Ovary (tissue), 10 donors: ENCODE measurements at places on chromosomes 3 and 15.

DNA sequence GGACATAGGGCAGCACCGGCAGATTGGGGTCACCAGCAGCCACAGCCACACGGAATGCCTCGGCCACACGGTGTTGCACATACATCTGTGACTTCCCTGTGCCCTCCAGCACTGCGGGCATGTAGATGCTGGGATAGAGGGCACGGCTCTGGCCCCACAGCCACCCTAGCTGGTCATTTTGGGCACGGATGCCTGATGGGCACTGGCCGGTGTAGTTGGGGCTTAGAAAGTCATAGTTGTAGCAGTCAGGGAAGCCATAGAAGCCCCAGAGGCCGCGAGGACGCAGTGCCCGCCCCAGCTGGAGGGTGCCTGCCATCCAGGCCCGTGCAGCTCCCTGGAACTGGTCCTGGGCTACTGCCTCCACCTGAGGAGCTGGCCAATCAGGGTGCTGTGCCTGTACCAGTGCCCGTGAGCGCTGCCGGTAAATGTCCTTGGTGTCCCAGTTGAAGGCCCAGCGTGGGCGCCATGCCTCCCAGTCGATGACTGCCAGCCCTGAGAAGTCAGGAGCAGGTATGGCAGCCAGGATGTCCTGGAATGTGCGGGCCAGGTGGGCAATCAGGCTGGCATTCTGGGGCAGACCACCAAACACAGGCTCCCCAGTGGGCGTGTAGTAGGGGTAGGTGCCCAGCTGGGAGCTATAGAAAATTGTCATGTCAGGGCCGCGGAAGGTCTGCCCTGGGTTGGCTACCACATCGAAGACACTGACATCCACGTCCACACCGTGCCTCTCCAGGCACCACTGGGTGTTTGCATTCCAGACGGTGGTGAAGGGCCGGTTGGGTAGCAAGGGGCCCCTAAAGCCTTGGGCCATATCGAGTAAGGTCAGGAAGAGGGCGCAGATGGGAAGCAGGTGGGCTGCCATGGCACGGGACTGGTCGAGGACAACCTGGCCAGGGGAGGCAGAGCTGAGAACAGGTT lies 1.0 kb downstream of the HYAL1 start:
- no peak for DNase-seq

DNA sequence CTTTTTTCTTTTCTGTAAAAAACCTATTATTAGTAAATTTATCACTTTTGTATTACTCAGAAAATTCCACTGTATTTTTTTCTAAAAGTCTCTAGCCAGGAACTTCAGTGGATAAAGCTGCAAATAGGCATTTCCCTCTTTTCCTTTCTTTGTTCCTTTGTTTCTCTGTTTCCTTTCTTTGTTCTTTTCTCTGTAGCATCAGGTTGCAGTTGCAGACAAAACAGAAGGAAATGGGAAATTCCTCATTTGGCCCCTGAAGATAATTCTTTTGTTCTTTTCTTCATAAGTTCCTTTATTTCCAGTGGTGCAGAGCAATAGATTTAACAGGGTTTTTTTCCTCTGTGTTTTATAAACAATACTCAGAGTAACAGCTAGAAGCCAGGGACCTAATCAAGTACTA lies 416.5 kb downstream of the TBL1XR1 start:
- no peak for DNase-seq

DNA sequence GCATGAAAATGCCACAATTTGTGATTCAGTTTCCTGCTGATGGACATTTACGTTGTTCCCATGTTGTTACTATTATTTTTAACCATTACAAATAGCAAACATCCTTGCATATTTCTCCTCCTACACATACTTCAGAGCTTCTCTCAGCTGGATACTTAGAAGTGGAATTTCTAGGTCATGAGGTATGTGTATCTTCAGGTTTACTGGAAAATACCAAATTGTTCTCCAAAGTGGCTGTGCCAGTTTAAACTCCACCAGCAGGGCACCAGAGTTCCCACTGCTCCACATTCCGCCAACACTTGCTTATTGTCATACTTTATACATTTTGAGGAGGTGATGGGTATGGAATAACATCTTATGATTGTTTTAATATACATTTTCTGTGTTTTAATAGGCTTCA lies 45.7 kb downstream of the PRR23E start:
- DNase-seq = no peak

GRCh38 chr3:150737874-150738679 lies 24.9 kb downstream of the SIAH2 start:
- peak; percentile 52 for DNase-seq

GRCh38 chr3:21785765-21786437 lies 34.9 kb upstream of the ZNF385D start:
- DNase-seq = no peak

DNA sequence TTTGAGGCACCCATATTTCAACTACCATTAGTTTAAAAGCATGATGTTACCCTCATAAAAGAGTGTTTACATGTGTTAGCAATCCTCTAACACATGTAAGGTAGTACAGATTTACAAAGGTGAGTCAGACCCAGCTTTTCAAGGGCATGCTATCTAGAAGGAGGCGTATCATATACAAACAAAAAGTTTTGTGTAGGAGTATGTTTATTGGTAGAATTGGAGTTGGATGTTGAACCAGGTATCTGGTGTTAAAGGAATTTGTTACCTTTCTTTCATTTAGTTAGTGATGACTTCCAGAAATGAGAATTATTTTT lies 2.4 kb downstream of the HACD3 start:
- DNase-seq = no peak

- no peak for DNase-seq
Observed at GRCh38 chr3:3281024-3281423, 101.5 kb upstream of the CRBN start.

DNA sequence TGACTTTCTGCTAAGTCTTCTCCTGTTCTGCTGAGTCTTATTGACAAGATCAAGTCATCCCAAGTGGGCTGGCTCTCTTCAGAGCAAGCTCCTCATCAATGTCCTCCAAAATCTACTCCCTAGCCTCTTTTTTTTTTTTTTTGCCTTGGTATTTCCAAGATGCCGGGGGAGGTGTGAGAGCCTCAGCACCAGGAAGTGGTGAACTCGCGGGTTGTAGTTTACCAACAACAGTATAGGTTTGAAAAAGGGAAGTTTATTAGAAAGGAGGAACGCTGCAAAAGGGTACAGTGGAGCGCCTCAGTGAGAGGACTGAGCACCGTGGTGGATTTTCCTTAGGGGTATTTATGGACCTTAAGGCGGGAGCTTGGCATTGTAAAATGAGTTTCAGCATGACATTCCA lies 94.3 kb upstream of the SGO1 start:
- no peak for DNase-seq

DNA sequence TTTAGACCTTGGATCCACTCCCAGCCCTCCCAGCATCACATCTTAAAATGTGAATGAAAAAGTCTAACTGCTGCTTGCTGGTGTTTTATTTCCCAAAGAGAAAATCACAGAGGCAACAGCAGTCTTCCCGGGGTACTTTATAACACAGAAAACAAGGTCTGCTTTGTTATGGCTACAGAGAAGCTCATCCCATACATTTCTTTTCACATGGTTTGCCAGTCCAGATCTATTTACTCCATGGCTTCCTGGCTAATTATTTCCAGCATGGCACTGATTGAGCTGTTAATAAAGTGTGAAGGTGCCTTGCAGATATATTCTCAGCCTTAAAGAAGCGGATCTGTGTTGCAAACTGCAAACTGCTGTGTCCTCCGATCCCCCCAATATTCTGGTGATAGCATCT lies 466.1 kb upstream of the CFAP20DC start:
- DNase-seq = no peak

DNA sequence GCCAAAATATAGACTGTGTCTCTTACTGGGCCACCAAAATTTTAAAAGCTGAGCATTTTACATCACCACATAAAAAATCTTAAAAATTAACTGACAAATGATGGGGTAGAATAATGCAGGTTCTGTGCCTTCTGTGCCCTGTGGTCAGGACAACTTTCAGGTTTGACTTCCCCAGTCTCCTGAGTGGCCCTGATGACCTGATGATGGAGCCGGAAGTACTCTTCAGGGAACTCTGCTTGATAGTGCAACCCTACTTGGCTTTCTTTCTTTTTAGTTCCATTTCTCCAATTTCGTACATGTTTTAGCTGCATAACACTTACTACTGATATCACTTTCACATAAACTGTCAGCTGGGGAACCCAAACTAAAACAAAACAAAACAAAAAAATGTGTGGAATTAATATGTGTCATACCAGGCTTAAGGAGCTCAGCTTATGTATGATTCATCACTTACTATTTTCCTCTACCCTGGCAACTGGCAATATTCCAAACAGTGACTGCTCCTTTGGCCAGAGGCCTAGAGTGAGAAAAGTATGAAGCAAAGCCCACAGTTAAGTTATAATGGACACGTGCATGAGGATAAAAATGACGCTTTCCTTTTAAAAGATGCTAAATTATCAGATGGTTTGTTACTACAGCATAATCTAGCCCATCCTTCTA lies 194.3 kb downstream of the BCHE start:
- no peak for DNase-seq

DNA sequence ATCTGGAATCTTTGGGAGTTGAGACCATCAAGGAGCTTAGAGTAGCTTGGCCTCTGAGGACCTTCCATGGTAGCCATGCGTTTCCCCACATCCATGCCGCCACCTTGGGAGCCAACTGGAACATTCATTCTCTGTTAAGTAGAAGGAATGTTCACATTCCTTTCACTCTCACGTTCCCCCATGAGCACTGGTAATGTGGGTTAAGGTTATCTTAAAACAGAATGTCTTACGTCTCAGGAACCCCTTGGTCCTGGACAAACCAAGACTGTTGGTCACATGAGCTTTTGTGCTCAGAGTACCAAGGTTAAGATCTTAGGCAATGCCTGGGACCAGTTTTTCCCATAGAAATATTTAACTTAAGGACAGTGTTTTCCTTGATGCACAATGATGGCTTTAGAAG lies 211.7 kb upstream of the UBE2E1 start:
- DNase-seq = no peak

DNA sequence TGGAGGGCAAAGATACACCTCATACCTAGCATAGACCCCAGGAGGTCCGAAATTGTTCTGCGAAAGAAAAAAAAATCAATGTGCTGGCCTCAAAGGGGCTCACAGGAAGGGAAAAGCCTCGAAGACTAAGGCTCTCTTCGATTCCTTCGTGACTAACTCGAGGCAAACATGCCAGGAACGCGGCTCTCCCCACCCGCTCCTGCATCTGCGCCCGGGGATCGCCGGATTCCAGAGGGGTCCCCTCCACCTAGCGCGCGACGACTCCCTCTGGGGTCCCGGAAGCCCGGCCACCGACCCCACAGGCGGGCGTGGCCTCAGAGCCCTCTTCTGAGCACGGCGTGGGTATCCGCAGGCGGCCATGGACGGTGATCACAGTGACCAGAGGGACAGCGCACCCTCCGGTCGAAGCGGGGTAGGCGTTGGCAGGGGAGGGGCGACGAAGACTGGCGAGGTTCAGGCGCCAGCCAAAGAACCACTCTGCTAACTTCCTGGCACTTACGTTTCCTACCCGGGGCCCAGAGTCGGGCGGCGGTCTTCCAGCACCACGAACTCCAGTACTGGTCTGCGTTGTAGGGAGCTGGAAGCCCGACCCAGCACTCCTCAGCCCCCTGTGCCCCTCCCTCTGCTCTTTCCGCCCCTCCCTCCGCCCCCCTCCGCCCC lies 515 bp upstream of the EIF3J start:
- no peak for DNase-seq

DNA sequence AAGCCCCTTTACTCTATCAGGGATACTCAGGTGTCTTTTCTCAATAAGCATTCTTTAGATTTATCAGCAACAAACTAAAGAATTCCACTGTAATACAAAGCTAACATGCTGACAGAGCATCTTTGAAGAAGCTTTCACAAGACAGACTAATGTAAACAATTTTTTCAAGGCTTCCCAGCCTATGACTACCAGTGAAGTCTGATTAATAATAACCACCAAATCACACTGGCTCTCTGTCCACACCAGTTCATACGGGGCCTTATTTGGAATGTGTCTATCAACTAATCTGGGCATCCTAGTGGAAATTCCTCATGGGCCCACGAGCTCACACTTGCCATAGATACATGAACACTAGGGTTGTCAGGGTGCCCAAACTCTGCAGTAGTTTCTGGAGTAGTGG lies 84.5 kb downstream of the EFL1 start:
- no peak for DNase-seq
